NCI-H2227 treated with DMSO at 0.1 percent for 48 hours (cell line): ENCODE measurements at places on chromosomes 16 and 17.
A peak's percentile ranks its signal among the peaks of the same experiment; 100 is the strongest.

DNA sequence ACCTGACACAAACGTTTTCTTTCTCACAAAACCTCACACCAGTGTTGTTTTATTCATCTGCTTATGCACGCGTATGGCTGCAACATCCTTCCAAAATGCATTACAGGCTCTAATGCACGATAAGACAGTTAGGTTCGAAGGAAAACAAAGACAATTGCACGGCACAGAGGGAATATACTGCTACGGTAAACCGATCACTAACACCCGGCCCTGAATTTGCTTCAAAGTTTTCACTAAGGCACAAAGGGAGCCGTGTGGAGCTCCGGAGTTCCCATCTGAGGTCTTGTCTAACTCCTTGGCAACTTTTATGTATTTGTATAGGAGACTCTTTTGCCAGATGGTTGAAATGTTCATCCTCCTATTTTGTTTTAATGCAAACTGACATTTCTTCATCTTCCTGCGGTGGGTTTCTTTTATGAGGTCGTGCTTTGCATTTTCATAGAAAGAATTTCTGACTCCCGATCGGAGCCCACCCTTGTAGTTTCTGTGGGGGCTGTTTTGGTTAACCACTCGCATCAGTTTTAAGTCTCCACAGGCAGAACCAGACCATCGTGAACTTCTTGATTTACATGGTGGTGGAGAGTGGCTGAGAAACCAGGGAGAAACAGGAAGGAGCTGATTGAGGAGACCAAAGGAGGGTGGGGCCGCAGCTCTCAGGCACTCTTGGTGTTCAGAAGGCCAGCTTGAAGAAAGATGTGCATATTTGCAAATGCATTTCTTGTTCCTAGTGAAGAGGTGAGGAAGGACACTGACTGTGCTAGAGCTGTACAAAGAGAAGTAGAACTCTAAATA is 516.8 kb downstream of the MAF start:
- DNase-seq = no peak

GRCh38 chr17:7478276-7479212 is 887 bp downstream of the ZBTB4 start:
- DNase-seq = no peak

DNA sequence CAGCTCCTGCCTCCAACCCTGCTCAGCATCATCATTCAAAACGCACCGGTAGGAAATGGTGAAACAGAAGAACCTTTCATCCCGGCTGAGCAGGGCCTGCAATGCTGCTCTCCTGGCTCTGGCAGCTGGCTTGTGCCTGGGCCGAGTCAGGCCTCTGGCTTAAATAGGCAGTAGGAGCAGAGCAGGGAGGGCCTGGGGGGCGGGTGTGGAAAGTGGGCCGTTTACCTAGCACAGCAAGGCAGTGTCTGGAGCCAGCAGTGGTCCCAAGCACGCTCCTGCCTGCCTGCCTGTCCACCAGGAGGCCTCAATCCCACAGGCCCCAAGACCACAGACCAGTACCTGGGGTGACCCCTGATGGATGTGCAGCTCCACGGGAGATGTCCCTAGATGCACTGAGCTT is 59.3 kb downstream of the SMPD3 start:
- DNase-seq = no peak

DNA sequence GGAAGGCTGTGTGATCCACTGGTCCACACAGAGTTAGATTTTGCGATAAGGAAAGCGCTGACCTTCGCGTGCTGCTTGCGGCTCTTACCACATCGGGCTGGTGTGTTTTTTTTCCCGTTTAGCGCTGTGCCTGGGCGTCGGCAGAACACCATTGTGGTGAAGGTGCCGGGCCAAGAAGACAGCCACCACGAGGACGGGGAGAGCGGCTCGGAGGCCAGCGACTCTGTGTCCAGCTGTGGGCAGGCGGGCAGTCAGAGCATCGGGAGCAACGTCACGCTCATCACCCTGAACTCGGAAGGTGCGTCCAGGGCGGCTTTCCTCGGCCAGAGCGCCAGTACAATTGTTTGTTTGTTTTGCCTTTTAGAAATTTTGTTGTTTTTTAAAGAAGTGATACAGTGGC is 54.7 kb downstream of the BANP start:
- DNase-seq = no peak

DNA sequence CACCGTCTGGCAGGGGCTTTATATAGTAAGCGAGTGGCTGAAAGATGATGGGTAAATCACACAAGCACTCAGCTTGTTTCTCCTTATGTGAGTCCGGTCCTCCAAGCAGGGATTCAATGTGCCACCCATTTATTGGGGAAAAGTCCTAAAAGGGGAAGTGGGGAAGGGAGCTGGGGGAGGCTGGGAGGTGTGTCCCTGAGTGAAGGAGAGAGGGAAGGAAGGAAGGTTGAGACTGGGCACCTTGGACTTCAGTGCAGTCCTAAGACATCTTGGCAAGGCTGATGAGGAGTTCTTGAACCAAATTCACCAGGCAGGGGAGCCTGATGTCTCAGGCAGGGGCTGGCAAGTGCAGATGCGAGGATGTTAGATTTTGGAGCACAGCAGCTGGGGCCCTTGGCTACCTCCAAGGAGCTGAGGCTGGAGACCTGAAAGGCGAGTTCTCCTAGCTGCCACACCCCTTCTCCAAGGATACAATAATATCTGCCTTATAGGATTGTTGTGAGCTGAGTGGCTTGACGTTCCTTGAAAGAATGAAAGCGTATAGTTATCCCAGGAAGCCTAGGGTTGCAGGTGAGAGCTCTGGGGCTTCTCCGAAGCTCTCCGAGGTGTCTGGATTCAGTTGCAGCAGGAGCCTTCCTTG is 23.0 kb upstream of the CYLD start:
- DNase-seq = no peak

GRCh38 chr16:11202260-11203091 is 53.5 kb downstream of the SOCS1 start:
- DNase-seq = no peak

- DNase-seq = no peak
These were observed 21.2 kb downstream of the USP31 start for GRCh38 chr16:23128056-23128455.

DNA sequence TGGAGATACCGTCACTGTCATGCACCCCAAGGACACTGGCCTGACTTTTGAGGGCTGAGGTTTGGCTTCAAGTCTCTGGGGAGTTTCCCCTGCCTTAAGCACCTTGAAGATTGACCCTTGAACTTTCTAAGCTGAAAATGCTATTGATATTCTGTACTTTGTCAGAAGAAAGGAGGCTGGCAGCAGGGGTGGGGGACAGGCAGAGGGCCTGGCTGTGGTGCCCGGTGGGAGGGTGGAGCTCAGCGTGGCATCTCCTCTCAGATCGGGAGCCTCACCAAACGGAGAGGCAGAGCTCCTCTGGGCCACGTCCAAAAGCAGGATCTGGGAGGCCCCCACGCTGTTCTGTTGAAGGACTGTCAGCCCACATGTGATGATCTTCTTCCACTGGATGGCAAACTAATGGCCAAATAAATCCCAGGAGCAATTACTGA is 305.2 kb upstream of the IRX3 start:
- no peak for DNase-seq

- DNase-seq = no peak
These were observed 2.8 kb upstream of the PRKAR1A start for GRCh38 chr17:68509141-68510057.

- peak; percentile 44 for DNase-seq
These were observed 85.5 kb downstream of the SSH2 start for GRCh38 chr17:29844339-29845048.

GRCh38 chr17:39939588-39940419 is 12.3 kb downstream of the LRRC3C start:
- DNase-seq = peak; percentile 26

DNA sequence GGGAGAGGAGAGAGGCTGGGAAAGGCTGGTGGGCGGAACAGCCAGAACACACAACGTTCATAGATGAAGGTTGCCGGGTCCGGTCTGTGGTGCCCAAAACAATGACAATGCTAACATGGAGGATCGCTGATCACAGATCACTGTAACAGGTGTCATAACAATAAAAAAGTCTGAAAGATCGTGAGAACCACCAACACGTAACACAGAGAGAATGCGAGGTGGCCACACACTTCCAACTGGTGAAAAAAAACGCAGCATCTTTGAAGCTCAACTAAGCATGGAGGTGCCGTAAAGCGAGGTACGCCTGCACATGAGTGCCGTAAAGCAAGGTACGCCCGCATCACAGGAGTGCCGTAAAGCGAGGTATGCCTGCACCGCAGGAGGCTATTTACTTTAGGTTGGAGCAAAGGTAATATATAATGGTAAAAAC is 42.3 kb downstream of the ABR start:
- peak; percentile 60 for DNase-seq

GRCh38 chr17:42841975-42842685 is 2.2 kb upstream of the AOC2 start:
- no peak for DNase-seq

- DNase-seq = peak; percentile 28
These were observed 532 bp downstream of the CNTNAP1 start for GRCh38 chr17:42682722-42683403.

DNA sequence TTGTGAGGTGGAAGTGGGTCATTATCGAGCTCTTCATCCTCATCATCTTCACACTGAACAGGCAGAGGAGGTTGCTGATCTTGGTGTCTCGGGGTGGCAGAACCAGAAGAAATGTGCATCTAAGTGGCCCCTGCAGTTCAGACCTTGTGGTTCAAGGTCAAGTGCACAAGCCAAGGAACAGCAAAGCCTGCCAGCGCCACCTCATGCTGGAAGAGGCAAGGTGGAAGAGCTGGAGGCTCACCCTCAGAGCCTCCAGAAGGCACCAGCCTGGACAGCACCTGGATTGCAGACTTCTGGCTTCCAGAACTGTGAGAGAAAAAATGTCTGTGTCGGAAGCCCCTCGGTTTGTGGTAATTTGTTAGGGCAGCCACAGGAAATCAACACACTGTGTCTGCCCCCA is 32.7 kb downstream of the IFT140 start:
- no peak for DNase-seq

- no peak for DNase-seq
These were observed 22.9 kb upstream of the PECAM1 start for GRCh38 chr17:64413513-64413912.

DNA sequence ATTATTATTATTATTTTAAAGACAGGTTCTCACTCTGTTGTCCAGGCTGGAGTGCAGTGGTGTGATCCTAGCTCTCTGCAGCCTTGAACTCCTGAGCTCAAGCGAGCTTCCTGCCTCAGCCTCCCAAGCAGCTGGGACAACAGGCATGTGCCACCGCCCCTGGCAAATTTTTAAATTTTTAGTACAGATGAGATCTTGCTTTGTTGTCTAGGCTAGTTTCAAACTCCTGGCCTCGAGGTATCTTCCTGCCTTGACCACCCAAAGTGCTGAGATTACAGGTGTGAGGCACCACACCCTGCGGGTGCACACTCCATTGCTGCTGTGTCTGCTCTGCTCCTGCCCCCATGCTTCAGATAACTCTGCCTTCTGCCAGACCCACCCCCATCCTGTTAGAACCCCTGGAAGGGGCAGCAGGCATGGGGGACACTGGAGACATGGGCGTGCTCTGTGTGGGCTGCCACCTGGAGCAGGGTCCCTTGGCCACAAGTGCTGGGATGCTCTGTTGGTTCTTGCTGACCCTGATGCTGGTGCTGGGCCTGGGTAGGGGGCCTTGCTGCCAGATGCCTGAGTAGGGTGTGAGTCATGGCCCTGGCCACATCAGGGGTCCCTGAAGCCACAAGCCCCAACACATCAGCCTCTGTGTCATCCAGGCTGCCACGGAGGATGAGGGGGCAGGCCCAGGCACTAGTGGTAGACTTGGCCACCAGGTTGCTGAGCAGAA is 2.6 kb downstream of the GGT6 start:
- DNase-seq = no peak

DNA sequence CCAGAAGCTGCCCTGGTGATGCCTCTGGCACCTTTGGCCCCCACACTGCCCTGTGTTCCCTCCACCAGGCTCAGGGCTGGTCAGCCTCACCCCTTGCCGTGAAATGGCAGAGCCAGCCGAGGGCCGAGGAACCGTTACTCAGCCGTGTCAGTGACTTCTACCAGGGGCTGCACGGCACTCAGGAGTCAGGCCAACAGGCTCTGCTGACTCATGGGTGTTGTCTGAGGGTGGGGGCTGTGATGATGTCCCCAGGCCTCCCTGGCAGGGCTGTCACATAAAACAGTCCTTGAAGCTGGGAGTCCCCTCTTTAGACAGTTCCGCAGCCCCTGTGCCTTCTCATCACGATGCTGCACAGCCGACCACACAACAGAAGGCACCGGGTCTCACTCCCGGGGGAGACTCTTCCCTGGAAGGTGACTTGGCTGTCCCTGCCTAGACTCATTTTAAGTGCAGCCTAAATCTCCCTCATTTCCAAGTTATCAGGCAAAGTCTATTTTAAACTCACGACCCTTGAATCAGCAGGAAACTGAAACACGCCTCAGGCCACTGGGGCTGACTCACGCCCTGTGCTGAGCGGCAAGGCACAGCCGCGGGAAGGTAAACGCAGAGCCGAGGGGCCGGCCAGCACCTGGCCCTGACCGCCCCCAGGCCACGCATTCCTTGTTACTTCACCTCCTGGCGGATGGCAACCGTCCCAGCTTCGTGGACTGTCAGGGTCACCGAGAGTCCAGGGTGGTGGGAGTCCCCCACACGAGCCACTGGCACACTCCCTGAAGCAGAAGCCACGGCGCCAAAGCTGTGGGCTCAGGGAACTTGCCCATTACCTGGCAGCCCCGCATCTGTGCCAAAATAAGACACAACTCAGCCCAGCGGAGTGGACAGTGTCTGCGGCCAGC is 102.6 kb downstream of the ZNF778 start:
- DNase-seq = no peak

- no peak for DNase-seq
These were observed 11.2 kb downstream of the P2RX1 start for GRCh38 chr17:3905017-3905520.

DNA sequence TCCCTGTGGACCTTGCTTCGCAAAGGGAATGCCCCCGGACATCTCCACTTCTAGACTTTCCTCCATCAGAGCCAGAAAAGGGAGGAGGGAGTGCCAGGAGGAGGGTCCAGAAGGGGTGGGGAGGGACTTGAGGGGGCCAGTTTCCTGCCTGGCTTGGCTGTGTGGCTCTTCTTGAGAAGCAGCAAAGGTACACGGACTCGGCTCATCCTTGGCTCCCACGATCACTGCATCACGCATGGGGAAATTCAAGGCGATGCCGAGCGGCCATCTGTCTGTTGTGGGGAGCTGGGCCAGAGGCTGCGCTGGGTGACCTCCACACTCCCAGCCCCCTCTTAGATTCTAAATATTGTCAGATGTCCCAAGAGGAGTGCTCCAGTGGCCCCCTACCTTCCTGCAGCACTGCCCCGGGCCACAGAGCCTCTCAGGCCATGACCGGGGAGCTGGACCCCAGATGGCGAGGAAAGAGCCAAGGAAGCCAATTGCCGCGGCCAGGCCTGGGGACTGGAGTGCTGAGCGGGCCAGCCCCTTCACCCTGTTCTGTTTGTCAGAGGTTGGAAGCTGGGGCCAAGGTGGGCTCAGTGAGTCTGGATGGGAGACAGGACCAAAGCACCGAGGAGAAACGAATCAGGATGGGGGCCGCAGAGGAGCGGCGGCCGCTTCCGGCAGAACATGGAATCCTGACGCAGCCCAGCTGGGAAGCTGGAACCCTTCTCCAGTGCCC is 104.5 kb downstream of the RBFOX3 start:
- DNase-seq = no peak
